ENCODE measurements at places on chromosomes 7 and 10.

DNA sequence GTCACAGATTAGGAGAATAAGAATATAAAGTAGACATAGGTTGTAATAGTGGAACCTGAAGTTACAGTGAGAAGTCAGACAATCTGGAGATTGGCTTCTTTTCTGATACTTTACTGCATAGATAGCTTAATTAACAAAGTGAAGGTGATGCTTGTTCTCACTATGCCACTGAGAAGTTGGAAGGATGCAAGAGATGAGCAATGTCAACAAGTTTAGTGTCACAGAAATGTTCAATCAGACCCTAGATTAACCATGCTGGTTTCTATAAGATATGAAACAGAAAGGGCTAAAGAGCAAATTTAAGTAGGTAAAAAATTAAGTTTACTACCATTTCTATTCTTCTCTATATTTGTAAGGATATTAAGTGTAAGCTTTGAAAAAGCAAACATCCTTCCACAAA is 838.6 kb upstream of the SORCS1 start:
- DNase-seq, result no peak

GRCh38 chr7:80600046-80600445 is 38.4 kb upstream of the CD36 start:
- DNase-seq, result no peak

GRCh38 chr7:3264693-3265339 is 36.2 kb upstream of the SDK1 start:
- DNase-seq, result no peak

GRCh38 chr7:108124820-108125219 is 5.3 kb downstream of the LAMB4 start:
- DNase-seq, result no peak

DNA sequence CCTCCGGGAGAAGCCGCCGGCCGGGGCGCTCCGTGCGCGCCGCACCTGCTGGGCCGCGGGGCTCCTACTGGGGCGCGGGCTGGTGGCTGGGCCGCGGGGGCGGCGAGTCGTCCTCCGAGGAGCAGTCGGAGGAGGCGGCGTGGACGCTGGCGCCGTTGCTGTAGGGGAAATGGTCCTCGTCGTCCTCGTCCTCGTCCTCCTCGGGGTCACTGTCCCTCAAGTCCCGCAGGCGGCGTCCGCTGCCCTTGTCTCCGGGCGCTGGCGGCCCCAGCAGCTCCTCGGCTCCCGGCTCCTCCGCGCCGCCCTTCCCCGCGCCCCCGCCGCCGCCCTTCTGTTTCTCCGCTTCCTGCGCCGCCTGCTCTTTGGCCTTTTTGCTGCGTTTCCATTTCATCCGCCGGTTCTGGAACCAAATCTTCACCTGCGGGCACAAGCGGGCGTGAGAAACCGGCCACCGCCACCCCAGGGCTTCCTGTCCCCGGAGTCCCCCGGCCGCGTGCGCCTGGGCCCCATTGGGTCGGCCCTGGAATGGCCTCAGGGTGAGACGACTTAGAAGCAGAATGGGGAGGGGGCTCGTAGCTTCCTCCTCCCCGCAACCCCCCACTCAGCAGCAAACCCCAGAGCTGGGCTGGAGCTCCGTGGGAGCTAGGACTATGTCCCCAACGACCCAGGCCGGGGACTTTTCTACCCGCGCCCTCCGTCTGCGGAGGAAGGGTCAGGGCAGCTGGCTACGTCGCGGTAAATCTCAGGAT is 4.8 kb downstream of the MNX1 start:
- no peak for DNase-seq

DNA sequence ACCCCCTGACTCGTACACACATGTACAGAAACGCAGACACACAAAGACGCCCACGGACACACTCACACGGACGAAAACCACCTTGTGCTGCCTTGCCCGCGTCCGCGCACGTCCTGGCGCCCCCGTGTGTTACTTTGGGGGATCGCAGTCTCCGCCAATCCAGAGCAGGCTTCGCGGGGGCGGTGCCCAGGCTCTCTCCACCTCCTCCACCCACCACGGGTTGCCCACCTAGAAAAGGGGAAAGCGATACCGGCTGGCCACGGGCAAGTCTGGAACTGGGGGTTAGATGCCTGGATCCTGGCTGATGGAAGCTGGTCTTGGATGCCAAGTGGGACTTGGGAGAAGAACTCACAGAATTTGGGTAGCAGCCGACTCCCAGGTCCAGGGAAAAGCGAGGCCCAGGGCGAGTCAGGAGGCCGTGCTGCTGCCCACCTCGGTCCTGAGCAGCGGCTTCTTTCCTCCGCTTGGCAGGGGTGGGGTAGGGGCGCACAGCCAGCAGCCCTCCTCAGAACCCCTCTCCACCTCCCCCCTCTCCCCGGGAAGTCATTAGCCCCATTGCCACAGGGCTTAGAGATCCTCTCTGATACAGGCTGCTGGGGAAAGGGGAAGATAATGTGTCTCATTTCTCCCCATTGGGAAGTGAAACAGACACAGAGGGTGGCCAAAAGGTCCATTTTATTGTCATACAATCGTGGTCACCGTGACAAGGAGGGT is 4.6 kb upstream of the VGF start:
- DNase-seq, result peak; percentile 84

GRCh38 chr10:58723966-58724365 is 211.3 kb downstream of the BICC1 start:
- DNase-seq, result no peak

DNA sequence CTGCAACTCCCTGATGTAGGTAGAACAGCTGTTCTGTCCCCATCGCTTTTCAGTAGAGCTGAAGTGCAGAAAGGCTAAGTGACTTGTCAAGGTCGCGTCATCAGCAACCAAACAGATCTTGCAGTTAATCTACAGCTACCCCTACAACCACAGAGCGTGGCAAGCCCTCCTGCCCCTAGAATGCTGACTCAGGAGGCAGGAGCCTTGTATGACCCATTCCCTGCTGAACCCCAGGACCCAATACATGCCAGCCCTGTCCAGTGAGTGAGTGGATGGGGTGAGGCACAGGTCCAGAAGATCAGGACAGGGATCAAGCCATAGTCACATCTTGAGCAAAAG is 26.6 kb upstream of the GJD4 start:
- DNase-seq, result no peak

DNA sequence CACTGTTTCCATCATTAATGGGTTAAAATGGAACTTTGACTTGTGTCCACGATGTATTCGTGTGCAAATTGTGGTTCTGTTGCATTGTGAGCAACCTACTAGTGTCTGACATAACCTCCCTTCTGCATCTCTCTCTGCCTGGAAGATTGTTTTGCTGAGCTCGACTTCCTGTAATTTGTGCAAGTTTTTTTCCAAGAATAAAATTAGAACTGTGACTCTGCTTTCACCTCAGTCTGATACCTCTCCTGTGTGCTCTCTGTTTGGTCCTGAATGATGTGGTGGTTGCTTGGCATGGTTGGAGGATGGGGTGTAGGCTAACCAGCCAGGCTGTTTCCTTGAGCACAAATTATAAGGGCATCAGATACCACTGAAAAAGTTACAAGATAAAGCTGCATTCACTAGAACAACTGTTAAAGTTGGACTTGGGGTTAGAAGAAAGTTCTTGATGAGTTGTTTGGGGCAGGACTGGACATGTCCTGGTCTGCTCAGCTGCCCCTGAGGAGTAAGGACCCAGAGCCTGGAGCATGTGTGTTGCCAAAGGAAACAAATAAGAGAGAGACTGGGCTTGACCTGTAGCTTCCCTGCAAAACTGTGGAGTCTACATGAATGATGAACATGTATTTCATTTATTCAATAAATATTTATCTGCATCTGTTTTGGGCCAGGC is 1.9 kb upstream of the VOPP1 start:
- DNase-seq, result peak; percentile 67

DNA sequence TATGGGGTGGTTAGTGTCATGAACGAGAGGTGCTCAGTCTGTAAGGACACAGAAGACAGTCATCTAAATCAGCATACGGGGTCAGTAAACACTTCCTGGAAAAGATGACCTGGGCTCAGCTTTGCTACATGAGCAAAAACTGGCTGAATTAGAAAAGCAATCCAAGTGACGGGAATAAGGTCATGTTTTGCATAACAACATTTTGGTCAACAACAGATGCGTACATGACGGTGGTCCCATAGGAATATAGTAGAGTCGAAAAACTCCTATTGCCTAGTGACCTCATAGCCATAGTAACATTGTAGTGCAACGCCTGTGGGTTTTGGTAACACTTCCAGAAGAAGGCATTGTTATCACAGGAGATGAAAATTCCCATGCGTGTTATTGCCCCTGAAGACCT is 92.9 kb downstream of the CTNNA3 start:
- DNase-seq, result no peak

DNA sequence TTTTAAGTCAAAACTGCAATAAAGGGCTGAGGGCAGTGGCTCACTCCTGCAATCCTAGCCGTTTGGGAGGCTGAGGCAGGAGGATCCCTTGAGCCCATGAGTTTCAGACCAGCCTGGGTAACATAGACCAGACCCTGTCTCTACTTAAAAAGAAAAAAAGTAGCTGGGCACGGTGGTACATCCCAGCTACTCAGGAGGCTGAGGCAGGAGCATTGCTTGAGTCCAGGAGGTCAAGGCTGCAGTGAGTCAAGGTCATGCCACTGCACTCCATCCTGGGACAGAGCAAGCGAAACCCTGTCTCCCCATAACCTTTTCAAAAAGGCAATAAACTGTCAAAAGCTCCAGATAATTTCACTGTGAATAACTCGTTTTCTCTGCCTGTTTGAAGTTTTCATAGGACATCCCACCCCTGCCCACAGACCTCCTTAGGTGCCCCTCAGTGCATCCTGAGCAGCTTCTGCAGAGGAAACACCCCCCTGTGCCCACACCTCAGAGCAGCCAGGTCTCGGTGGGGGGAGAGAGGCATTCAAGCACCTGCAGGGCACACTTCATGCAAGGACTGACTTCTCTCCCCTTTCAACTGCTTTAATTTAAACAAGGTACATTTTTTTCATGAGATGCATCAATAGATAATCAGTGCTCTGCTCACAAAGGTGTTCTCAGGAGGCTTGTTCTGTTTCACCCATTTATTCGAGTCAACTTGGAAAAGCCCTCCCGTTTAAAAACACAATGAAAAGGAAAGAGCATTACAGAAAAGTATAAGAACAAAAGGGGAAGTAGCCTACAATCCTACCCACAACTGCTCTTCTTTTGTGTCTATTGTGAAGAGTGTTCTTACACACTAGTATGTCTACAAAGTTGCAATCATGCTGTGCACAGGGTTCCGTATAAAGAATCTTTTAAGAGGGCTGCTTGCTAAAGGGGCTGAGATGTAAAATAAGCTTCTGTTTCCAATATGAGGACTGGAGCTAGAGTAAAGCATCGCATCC is 104.9 kb downstream of the KMT2E start:
- DNase-seq, result no peak

- no peak for DNase-seq
Measured at GRCh38 chr7:27303026-27303425, 60.4 kb downstream of the EVX1 start.
